ENCODE measurements at places on chromosomes 13 and 19.

DNA sequence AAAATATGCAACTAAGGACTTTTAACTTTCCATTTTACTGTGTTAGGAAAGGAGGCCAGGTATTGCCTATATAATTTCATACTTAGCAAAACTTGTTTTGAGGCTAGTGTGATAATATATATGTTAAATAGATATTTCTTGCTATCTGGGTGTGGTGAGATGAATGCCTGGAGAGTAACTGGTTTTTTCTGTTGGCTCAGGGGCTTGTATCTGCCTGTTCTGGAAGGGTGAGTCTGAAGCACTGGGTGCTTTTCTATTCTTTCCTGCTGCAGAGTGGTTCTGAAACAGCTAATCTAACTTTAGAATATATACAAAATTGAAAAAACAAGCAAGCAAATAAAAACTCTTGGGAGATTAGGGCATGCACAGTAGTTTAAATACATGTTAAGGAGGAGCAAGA, 64.6 kb upstream of the MYCBP2 start:
- no peak for DNase-seq

- DNase-seq, result peak; percentile 28
Observed at GRCh38 chr13:99269627-99270241, 11.6 kb upstream of the GPR18 start.

DNA sequence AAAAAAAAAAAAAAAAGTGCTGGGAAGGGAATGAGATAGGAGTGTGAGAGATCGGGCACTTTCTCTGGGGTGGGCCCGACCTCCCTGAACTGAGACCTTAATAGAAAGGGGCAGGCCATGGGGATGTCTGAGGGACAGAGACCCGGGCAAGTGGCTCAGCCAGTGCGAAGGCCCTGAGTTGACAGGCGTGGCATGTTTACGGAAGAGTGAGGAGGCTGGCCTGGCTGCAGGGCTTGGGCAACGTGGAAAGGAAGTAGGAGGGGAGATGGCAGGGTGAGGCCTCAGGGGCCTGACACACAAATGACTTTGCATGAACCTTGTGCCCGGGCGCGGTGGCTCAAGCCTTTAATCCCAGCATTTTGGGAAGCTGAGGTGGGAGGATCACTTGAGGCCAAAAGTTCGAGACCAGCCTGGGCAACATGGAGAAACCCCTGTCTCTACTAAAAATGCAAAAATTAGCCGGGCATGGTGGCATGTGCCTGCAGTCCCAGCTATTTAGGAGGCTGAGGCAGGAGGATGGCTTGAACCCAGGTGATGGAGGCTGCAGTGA, 13.9 kb downstream of the FCHO1 start:
- no peak for DNase-seq

DNA sequence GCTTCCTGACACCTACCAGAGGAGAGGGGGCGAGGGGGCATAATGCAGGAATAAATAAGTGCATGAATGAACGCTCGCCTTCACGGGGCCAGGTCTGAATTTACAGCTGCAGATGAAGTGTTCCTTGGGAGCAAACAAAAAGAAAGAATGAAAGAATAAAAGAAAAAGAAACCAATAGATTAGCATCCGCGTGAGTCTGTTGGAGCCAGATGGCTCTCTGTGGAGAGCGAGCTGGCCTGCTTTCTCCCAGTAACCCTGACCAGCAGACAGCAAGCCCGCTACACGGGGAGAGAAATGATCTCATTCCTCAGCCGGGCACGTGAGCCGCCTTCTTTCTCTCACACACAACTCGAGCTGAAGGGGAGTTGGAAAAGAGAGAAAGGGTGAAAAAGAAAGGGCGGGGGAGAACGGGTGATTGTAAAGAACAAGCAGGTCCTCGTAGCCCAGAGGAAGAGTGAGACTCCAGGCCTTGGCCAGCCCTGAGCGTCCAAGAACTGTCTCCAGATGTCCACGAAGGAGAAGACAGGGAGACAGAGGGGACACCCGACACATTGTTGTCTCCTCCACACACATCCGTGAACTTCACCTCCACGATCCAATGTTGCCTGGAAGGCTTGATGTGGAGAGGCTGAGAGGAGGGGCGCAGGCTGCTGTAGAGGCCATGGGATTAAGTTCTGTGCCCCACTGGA, 81.4 kb downstream of the RNASEH2B start:
- no peak for DNase-seq

- DNase-seq, result no peak
Observed at GRCh38 chr19:42452590-42452989, 9.8 kb upstream of the CXCL17 start.

DNA sequence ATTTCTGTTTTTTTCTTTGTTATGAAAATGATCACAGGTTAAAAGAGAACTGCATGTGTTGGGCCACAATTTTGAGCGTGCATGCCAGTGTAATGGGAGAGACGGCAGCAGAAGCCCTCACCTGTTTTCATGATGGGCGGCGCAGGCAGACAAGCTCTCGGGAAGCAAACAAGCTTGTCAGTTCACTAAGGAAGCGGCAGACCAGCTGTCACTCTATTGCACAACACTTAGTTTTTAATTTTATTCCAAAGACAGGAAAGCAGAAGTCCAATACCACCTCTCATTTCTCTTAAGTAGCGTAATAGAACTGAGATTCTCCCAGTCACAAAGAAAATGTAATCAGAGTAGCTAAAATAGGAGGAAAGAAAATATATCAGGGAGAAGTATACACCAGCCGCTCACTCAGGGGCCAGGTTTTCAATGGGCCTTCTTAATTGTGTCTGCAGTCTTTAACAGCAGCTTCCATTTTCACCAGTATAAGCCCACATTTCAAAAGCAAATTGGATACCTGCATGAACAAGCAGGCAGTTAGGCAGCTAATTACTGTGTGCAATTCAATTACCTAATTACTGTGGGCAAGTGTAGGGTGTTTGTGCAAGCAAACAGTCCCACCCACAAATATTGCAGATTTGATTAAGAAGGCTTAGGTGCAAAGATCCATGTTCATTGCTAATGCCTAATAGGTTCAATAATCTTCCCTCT, 711.4 kb downstream of the DIAPH3 start:
- no peak for DNase-seq

DNA sequence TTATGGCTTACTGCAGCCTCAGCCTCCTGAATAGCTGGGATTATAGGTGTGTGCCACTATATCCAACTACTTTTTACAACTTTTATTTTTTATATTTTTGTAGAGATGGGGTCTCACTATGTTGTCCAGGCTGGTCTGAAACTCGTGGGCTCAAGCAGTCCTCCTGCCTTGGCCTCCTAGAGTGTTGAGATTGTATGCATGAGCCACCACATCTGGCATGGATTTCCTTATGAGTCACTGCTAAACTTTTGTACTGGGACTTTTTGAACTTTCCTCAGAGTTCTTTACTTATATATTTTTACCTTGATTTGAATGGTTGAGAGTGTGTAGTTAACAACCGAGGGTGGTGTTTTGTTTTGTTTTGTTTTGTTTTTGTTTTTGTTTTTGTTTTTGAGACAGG, 33.4 kb downstream of the DNAJC3 start:
- DNase-seq, result no peak

- DNase-seq, result no peak
Observed at GRCh38 chr13:110929104-110929777, 14.4 kb upstream of the ANKRD10 start.

DNA sequence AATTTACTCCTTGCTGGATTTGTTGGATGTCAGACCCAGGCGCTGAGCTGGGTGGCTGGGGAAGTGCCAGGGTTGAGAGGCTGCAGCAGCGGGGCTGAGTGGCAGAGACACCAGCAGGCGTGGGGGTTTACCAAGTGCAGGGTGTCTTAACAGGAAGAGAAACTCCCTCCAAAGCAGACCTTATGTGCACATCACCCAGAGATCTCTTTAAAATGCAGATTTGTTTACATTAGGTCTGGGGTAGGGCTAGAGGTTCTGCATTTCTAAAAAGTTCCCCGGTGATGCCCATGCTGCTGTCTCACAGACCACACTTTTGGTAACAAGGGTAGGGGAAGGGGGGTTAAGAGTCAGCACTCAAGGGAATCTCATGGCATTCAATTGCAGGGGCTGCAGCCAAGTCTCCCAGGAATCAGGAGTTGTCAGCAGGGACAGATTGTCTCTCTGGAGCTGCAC, 80.7 kb upstream of the OLFM4 start:
- no peak for DNase-seq

DNA sequence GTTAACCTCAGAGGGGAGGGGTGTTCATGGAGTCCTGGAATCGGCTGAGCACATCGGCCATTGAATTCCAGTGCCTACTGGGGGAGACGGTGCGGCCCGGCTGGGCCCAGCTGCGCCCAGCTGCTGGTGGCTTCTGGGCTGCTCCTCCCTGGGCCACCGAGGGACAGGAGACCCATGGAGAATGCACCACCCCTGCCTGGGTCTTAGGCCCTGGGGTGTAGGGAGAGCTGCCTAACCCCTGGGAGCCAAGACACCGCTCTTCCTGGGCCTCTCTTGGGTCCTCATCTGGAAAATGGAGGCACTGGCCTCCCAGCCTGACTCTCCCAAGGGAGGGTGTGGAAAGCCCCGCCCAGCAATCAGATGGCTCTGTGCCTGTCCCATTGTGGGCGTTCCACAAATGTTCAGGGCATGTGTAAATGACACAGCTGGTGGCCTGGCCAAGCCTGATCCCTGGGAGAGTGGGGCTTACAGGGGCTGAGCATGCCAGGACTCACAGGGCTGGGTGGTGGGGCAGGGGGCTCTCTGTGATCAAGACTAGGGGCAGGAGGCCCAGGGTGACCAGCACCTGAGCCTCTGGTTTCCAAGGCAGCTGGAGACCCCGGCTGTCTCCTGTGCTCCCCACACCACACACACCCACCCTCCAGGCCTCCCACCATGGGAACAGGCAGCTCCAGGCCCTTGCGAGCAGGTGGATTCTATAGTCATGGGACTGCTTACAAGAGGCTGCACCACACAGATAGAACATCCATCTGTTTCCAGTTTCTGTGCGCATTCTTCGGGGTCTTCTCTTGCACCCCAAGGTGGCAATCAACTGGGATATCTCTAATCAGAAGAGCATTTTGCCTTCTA, 150.9 kb downstream of the URI1 start:
- DNase-seq, result no peak

DNA sequence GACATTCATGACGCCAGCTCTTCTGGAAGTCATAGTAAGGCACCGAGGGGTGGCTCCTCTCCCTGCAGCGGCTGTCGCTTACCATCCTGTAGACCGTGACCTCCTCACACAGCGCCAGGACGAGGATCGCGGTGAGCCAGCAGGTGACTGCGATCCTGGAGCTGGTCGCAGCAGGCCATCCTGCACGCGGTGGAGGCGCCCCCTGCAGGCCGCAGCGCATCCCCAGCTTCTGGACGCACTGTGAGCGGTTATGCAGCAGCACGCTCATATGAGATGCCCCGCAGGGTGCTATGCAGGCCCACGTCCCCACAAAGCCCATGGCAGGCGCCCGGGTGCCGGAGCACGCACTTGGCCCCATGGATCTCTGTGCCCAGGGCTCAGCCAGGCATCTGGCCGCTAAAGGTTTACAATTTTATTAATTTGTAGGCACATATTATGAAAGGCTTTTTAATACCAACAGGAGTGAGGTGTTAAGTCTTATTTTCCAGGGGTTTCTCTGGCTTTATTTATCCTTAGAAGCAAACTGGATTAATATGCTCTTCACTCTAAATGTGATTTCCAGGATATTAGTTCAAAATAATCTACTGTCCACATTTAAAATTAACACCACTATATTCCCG, 35.6 kb upstream of the PSPC1 start:
- peak; percentile 34 for DNase-seq

- DNase-seq, result no peak
Observed at GRCh38 chr19:22421797-22422196, 349 bp downstream of the ZNF98 start.

DNA sequence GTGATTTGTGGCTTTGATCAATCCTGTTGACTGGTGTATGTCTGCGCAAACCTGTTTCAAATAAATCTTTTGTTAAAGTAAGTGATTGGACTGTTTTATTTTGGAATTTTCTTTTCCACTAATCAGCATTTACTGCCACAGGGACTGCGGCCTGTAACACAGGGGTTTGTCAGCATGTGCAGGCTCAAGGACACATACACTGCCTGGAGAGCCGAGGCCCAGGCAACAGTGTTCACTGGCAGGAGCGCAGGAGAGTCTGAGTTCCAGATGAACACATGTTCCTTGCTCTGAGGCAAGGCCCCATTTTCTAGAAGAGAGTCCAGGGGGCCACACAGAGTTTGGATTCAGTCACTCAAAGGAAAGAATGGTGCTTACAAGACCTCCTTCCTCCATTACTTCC, 26.0 kb downstream of the SHISA2 start:
- no peak for DNase-seq

DNA sequence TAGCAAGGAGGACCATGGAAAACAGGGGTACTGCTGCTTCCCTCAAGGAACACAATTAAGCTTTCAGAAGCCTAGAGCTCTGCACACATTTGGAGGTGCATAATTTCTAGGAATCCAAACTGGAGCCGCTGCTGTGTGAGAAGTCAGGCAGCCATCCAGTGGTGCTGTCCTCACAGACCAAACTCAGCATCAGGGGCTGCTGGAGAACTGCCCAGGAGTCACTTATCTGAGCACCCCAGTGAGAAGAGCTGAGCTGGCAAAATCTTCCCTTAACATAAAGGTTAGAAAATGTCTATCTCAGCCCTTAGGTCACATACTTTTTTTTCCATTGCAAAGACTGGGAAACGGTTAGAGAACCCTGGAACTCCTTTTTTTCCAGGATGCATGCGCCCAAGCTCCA, 72.8 kb downstream of the ATP7B start:
- DNase-seq, result no peak

- no peak for DNase-seq
Observed at GRCh38 chr13:77387607-77388200, 60.8 kb upstream of the MYCBP2 start.

DNA sequence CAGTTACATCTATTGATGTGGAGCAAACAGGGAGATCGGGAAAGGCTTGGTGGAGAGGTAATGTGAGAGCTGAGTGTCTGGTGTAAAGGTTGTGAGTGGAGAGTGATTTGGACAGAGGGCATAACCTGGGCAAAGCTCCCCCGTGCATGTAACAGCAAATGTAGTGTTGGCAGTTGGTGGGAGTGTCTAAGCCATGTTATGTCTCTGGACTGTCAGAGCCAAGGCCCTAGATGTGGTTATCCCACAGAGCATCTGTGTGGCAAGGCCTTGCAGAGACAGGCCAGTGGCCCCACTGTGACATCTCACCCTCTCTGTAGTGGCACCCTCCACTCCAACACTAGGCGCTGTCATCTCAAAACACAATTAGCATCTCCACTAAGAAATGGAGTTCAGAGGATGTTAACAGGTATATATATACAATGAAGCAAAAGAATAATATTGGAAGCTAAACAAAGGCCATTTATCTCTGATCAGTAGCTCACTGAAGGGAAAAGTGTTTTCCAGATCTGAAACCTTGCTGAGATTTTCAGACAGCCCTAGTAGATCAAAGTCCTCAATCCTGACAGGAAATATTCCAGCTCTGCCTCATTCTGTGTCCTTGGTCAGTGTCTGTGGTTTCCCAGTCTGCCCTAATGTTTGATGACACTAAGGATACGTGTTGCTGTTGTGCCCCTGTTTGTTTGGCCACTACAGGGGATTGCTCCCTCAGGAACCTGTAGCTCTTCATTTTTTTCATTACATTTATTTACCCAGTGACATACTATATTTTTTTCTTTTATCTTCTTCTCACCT, 20.2 kb downstream of the POLR1D start:
- no peak for DNase-seq

DNA sequence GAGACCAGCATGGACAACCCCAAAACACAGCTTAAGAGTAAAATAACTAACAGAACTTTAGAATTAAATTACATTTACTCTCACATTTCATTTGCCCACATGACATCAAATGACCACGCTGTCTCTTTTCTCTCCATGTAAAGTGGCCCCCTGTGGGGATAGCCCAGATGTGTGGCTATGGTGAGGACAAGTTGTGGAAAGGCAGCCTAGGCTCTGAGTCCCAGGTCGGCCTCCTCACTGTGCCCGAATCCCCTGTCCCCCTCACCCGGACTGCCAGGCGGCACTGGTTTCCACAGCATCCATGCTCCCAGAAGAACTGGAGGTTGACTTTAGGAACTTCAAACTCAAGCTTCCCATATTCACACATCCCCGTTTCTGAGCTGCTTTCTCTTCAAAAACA, 111.8 kb upstream of the UQCRFS1 start:
- no peak for DNase-seq

All from activated naive CD4-positive, alpha-beta T cell treated with Interleukin-2 at 50 U/mL for 16 hours (primary cell).